NCI-H1417 treated with DMSO at 0.1 percent for 48 hours (cell line): ENCODE measurements at places on chromosomes 6 and 20.

DNA sequence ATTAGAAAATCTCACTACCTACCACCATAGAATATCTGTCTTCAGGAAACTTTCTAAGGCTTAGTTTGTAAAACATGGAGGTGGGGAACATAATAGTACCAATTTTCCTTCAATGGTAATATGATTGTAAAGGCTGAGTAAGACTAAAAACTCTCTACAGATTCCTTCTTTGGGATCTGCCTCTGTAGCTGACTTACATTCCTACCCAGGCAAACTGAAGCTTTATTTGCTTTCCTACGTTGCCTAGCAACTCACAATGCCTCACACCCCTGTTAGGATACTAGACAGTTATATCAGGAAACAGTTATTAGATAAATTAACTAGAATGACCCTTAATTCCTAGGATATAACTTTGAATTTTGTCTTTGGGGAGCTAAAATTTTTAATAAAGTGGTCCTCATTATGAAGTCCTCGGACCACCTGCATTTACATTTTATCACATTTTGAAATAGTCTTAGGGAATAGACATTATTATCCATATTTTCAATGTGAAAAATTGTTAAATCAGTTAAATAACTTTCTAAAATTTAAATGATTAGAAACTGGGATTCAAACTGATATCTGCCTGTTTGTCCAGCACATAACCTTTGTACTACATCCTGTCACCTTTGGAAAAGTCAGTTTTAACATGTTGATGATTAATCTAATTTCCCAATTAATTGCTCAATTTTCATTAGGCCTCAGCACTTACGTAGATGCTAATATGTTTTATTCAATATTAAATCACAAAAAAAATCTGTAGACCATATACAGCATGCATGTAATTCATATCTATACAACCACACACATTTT lies 591.4 kb downstream of the RNF144B start:
- DNase-seq: peak; percentile 48

DNA sequence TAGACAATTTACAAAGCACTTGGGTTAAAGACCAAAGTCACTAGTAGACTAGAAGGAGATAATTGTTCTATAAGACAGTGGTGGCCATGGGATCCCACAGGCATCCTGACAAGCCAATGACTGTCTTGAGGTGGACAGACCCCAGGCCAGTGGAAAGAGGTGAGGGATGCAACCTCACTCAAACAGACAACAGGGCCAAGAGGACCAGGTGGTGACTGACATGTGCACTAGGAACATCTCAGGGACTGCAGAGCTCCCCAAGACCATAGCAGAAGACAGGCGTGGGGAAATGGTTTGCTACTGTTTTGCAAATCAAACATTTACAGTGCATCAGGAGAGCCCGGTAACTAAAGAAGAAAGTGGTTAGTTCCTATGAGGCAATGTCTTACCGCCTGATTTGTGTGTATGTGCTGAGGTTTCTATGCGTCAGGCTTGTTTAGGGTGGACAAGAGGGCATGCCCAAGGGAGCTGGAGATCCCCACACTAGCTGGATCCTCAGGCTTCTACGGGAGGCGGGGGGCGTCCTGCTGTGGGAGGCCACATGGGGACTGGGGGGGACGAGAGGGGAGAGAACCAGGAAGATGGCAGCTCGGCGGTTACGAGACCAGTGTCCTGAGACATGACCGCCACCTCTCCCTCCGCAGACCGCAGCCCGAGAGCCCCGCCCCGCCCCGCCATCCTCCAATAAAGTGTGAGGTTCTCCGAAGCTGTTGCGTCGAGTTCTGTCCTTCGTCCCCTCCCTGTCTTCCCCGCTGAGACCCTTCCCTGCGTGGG lies 623 bp upstream of the MRPS26 start:
- DNase-seq: no peak

DNA sequence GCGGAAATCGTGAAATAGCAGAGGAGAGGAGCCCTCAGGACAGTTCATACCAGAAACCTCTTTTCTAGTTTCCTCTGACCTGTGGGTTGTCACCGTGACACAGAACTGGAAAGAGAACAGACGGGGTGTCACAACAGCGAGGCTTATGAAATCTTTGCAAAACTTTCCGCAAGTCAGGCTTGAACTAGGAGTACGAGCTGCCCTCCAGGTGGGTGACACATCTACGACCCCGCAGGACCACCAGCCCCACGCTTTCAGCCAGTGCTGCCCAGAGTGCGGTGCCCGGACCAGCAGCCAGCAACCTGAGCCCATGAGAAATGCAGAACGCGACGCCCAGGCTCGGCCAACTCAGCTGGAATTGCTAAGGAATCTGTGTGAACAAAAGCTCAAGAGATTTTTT lies 30.8 kb downstream of the WRNIP1 start:
- DNase-seq: no peak

DNA sequence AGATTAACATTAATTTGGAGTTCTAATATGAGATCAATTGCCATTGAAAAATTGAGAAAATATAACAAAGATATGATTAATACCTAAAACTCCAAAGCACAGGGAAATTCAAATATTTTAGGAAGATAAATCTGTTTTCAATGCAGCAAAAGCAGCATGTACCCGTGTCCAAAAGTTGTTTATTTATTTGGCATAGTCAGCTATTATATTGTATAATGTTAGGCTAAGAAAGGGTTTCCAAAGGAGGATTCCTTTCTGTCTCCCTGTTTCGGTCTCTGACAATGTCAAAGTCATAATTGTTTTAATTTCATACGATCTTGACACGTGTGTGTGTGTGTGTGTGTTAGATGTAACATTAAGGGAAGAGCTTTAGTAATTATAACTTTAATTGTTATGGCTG lies 914.5 kb downstream of the EYS start:
- no peak for DNase-seq

GRCh38 chr6:45421709-45422502 lies 44.2 kb upstream of the SUPT3H start:
- no peak for DNase-seq

GRCh38 chr6:16437095-16437494 lies 198.7 kb downstream of the GMPR start:
- DNase-seq: no peak
